ENCODE measurements at places on chromosomes 16 and 17.

DNA sequence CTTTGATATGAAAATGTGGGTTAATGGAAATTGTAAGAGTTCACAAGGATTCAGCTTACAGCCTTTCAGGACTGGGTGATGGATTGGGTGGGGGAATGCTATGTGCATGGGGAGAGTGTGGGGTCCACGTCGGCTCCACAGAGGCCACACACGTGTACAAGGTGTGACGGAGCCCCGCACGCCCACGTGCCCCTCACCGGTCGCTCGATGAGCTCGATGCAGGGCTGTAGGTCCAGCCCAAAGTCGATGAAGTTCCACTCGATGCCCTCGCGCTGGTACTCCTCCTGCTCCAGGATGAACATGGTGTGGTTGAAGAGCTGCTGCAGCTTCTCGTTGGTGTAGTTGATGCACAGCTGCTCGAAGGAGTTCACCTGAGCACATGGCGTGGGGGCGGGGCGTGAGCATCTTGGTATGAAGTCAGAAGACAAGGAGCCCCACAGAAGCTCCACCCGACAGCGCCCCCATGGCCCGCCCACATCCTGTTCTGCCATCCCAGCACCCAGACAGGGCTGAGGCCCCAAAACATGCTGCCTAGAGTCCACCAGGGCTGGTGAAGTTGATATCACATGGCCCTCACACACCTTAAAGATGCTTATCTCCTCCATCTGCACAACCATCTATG is 99.1 kb downstream of the MYH11 start:
- DNase-seq = no peak

GRCh38 chr17:7916385-7916682 is 245 bp upstream of the RNF227 start:
- DNase-seq = no peak

GRCh38 chr17:72514321-72514861 is 393.6 kb downstream of the SOX9 start:
- no peak for DNase-seq

GRCh38 chr16:29658705-29659104 is 4.3 kb upstream of the SPN start:
- DNase-seq = no peak

DNA sequence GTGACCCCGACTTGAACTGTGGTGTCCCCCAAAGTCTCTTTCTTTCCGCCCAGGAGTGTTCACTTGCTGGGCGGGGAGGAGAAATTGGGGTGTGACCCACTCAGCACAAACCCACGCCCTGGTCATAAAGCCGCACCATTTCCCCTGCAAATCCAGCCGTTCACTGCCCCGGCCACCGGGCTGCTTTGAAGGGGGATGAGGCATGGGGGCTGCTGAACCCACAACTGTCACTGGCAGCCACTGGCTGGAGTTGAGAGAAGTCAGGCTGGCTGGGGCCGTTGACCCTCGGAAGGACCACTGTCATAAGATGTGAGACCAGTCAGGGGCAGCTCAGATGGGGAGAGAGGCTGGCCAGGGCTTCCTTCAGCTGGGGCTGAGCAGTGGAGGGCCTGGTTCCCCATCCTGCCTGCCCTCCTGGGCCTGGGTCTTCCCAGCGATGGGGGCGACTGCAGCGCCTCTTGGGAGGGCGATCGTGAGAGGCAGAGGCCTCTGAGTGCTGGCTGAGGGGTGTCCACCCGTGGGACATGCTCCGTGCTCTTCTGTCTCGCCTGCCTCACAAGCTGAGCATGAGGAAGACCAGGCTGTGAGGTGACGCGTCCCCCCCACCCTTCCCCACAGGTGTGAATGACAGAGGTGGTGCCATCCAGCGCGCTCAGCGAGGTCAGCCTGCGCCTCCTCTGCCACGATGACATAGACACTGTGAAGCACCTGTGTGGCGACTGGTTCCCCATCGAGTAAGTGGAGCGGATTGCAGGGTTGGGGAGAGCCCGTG is 19.5 kb downstream of the C16orf90 start:
- DNase-seq = no peak

GRCh38 chr17:61122326-61122913 is 277.2 kb upstream of the TBX2 start:
- no peak for DNase-seq

DNA sequence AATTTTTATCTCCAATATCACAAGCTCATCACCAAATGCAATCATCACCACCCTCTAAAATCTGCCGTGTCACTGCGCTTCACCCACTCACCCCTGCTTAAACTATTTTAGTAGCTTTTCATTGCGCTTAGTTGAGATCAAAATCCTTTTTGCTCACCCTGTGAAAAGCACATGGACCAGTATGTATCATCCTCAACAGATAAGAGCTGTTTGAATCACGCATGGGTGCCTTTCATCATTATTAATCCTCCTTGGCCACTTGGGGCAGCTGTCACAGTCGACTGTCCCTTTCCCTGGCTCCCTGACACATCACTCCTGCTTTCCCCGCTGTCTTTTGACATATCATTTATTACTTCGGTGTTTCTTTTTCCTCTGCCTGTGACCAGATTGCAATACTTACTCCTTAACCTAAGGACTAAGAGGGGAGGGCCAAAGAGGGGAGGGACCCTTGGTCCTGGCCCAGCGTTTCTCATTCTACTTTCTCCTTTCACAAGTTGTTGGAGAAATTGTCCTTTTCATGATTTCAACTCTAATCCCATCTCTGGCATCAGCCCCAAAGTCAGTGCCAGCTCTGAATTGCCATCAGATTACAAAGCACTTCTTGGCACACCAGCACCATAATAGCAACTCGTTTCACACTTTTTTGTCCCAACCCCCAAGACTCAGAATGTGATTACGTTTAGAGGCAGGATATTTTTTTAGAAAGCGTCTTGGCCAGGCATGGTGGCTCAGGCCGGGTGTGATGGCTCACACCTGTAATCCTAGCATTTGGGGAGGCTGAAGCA is 8.6 kb upstream of the KDM6B start:
- DNase-seq = no peak

- DNase-seq = no peak
Observed at GRCh38 chr16:72430121-72430520, 258.2 kb upstream of the PMFBP1 start.

DNA sequence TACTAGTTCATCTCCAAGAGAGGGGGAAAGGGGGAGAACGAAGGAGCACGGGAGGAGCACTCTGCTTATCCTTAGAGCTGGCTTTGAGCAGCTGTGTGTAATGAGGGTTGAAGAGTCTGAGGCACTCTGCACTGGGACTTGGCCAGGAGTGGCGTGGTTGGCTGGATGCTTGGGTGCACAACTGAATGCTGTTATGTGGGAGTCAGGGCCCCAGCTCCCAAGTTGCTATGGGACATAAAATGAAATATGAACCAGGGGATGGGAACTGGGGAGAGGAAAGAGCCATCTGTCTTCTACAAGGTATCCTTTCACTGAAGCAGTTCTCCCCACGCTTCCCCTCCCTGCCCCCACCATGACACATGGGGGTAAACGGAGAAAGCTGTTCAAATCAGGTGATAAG is 105.9 kb upstream of the ANKFN1 start:
- no peak for DNase-seq

GRCh38 chr16:47627085-47627639 is 166.0 kb downstream of the PHKB start:
- DNase-seq = no peak

DNA sequence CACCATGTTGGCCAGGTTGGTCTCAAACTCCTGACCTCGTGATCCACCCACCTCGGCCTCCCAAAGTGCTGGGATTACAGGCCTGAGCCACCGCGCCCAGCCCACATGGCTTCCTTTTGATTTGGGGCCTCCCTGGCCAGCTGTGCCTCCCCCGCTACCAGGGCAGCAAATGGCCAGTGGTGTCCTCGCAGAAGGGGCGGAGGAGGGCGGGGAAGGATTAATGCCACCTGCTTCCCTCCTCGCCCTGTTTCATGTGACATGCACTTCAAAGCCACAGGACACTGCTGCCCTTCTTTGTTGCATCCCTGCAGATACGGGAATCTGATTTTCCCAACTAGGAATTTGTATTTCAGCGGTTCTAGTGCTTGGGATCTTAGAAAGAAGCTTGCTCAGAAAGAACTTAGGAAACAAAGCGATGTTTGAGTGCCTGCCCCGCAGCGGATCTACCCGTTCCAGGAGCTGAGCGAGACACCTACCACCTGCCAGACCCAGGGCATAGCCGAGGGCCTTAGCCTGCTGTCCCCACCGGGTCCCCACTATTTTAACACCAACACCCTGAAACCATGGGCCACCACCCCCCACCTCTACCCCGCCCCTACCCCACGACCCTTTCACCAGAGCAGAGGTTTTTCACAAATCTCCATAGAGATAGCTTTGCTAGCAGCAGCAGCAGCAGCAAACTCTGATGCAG is 37.7 kb upstream of the CCDC182 start:
- no peak for DNase-seq

- no peak for DNase-seq
Observed at GRCh38 chr17:55710829-55711496, 11.7 kb downstream of the TMEM100 start.

DNA sequence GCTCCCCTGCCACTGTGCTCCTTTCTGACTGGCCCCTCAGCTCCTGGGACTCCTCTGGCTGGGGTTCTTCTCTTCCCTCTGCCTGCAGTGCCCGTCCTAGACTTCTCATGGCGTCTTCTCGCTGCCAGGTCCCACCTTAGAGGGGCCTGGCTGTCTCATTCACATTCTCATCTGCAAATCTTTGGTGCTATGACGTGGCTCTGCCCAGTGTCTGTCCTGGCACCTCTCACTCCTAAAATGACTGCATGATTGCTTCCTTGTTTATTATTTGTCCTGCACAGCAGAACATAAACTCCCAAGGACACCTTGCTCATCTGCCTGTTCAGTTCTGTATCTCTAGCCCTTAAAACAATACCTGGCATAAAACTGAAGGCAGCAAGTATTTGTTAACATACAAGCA is 18.5 kb upstream of the ALDH3A2 start:
- no peak for DNase-seq

DNA sequence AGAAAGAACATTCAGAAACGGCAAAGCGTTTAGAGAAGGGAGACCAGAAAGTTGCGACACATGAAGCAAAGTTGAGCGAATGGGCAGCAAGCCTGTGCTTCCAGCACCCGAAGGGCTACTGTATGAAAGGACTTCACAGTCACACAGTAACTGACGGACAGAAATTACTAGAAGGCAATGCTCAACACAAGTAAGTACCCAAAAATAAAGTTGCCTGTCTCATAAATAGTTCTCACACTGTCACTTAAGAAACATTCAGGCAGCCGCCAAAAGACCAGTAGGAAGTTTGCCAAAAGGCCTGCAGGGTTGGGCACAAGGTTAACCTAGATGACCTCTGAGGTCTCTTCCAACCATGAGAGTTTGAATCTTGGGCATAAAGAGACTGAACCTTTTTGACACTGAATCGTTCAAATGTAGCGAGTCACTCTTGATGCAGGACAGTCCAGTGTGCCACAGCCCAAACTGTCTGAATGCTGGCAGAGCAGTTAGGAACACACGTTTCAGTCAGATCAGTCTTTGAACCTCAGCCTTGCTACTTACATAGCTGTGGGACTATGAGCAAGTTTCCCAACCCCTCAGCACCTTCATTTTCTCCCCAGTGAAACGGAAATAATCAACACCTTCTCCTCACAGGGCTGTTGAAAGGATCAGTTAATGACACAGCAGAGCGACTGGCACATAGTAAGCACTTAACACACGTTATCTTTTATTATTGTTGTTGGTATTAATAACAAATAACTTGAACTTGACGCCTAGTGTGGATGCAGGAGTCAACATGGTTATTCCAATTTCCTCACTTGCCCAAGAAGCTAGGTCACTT is 10.4 kb downstream of the NCBP3 start:
- DNase-seq = no peak

GRCh38 chr17:27259356-27259755 is 34.6 kb upstream of the WSB1 start:
- DNase-seq = no peak

GRCh38 chr16:24139282-24139681 is 116.9 kb upstream of the CACNG3 start:
- DNase-seq = no peak

DNA sequence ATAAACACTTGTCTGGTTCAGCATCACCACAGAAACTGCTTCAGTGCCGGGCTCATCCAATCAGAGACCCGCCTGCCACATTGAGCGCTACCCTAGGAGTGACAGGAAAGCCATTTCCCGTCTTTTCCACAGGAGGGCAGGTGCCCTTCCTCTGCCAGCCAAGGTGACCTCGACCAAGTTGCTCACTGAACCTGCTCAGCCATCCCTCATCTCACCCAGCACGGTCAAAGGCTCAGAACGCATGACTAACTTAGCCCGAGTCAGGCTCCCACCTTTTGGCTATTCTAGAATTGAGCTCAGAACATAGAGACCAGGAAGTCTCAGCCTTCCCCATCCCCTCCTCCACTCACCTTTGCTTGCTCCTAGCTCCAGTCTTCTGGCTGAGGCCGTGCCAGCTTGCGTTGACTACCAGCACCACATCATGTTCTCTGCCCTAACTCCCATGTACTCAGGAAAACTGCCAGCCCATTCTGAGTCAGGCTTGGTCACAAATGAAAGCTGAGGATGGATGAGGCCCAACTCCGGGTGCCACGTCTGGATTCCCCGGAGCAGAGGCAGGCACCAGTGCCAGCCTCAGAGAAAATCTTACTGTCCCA is 15.6 kb downstream of the MRPS23 start:
- no peak for DNase-seq

DNA sequence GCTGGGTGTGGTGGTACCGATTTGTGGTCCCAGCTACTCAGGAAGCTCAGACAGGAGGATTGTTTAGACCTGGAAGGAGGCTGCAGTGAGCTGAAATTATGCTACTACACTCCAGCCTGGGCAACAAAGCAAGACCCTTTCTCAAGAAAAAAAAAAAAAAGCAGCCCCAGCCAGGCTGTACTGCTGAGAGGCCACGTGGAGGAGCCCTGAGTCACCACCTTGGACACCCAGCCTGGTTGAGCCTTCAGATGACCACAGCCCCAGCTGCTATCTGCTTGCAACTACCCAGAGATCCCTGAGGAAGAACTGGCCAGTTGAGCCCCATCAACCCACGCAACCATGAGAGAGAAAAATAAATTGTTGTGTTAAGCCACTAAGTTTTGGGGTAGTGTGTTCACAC is 23.6 kb upstream of the GPRC5C start:
- no peak for DNase-seq

GRCh38 chr17:298791-299450 is 53.7 kb downstream of the RPH3AL start:
- DNase-seq = no peak

- peak; percentile 57 for DNase-seq
Observed at GRCh38 chr17:47978324-47978723, 7.4 kb downstream of the CDK5RAP3 start.

GRCh38 chr17:37109731-37110710 is 161.3 kb downstream of the AATF start:
- no peak for DNase-seq

DNA sequence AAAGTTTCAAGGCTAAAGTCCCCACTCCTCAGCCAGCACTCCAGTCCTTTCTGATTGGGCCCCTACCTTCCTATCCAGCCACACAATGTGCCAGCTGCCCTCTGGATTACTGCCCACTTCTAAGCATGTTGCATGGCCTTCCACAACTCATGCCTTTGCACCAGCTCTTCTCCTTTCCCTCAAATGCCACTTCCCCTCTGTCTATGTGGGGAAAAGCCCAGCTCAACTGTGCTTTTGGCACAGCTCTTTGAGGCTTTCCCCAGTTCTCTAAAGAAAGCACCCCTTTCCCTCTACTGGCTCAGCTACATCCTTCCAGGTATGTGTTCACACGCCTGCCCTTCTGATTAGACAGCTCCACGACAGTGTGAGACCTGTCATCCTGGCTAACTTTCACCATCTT is 18.5 kb downstream of the GTF3C1 start:
- DNase-seq = no peak

- DNase-seq = peak; percentile 72
Observed at GRCh38 chr17:57833179-57833939, 16.5 kb downstream of the MRPS23 start.
